ENCODE measurements at places on chromosomes 1 and 21.
A peak's percentile ranks its signal among the peaks of the same experiment; 100 is the strongest.

DNA sequence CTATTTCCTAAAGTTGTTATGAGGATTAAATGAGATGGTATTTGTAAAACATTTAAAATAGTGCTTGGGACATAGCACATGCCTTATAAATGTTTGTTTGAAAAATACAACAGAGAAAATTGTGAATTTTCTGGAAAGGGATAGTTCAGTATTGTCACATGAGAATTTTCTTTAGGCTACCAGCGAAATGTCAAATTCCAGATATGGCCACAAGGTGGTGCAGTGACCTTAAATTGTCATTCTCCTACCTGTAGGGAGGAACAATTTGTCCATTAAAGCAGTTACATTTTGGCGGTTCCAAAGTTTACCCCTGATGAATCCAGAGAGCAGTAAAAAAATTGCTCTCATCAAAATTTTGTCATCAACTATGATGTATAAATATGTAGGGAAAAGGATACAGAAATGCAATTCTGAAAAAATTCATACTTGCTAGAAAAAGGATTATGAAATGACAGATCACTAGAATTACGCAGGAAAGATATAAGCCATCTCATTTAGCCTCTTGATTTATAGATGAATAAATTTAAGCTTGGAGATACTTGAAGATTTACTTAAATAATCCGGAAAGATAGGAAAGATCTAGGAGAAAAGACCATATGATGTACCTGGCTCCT, 50.2 kb upstream of the TSHB start:
- DNase-seq, result peak; percentile 69
- H3K36me3 ChIP-seq, result no peaks in the 10 kb centered on the region
- H3K27ac ChIP-seq, result no peak overlapping the region
- no peaks in the 10 kb centered on the region for H3K4me1 ChIP-seq
- H3K4me3 ChIP-seq, result no peak overlapping the region

DNA sequence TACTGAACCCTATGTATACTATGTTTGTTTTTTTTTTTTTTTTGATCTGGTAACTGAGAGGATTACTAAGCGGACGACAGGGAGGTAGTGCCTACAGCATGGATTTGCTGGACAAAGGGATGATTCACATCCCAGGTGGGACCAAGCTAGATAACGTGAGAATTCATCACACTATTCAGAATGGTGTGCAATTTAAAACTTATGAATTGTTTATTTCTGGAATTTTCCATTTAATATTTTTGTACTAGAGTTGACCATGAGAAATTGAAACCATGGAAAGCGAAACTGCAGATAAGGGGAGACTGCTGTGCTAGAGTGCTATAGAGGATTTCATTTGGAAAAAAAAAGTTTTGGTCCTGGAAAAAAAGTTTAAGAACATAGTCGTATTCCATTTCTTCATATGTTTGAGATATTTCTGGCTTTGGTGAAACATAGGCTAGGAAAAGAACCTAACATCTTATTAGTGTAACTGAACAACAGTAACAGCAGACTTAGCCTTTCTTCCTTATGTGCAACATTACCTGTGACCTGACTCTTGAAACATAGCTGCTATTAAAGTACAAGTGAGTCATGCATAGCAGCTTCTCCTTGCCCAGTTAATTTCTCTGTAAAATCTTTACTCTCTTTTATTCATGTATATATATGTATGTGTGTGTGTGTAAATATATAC, 202.5 kb downstream of the FGGY start:
- peaks cover 7% of the 10 kb centered on the region for H3K4me1 ChIP-seq
- no peak overlapping the region for H3K4me3 ChIP-seq
- no peak overlapping the region for H3K27ac ChIP-seq
- no peaks in the 10 kb centered on the region for H3K27me3 ChIP-seq

DNA sequence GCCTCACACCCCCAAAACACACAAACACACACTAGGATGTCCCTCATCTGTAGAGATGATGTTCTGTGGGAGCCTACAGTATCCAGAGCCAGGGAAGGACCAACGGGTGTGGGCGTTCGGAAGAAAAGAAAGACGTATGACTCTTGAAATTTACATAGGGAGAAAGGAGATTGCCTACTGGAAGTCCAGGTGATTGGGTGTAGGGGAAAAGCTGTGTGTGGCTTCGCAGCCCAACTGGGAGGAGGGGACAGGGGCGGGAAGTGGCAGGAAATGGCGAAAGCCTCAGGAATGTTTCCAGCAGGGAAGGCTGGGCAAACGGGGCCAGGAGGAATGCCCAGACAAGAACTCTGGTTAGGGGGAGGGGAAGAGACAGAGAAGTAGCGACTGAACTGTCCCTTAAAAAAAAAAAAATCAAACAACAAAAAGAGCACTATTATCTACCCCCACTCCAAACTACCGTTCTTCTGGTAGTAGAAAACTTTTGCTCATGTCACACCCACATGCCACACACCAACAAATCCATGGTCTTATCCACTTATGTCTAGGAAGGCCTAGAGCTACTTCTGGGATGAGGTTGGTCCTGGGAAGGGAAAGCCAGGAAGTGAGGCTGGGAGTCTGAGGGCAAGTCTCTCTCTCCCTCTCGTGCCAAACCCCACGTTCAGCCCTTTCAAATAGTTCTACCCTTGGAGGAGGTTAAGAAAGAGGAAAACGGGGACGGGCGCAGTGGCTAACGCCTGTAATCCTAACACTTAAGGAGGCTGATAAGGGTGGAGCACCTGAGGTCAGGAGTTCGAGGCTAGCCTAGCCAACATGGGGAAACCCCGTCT, 1.8 kb upstream of the CKS1B start:
- H3K27ac ChIP-seq, result peak overlapping the region; percentile 60
- H3K4me3 ChIP-seq, result no peak overlapping the region
- H3K4me1 ChIP-seq, result peaks cover 34% of the 10 kb centered on the region
- no peak for DNase-seq

- no peaks in the 10 kb centered on the region for H3K36me3 ChIP-seq
- no peaks in the 10 kb centered on the region for H3K4me1 ChIP-seq
- no peaks in the 10 kb centered on the region for H3K27me3 ChIP-seq
- DNase-seq, result no peak
Observed at GRCh38 chr1:96002969-96003964, 718.3 kb upstream of the PTBP2 start.
